Hippocampal formation (tissue), 2 donors: ENCODE measurements at places on chromosomes 16 and 17.

DNA sequence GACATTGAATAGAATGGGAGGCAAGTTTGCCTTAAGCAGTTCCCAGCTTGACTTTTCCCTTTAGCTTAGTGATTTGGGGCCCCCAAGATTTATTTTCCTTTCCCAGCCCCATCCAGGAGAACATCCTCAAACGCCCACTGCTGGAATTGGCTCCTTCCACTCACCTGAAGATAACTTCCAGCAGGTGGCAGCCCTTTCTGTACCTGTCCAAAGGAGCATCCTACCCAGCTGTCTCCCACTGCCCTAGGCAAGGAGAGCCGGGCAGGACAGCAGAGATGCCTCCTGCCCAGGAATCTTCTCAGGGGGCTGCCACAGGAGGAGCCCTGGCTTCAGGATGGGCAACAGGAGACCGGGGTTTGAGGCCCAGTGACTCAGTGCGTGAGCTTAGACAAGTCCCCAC lies 6.4 kb downstream of the CACNG5 start:
- no peak for DNase-seq

DNA sequence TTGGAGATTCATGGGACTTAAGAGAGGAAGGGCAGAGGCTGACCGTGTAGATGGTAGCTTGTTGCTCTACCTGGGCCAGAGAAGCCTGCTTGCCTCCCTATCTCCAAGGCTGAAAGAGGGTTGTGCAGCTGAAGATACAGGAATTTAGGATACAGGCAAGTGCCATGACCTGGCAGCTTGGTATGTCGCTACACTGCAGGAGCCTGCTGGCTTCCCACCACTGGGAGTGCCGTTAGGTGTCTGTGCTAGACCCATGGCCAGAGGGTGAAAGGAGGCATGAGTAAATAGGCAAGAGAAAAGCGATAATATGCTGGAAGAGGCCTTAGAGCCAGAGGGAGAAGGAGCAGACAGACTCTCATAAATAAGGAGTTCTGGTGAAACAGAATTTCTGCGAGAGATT lies 10.6 kb downstream of the NAA60 start:
- DNase-seq, result no peak

DNA sequence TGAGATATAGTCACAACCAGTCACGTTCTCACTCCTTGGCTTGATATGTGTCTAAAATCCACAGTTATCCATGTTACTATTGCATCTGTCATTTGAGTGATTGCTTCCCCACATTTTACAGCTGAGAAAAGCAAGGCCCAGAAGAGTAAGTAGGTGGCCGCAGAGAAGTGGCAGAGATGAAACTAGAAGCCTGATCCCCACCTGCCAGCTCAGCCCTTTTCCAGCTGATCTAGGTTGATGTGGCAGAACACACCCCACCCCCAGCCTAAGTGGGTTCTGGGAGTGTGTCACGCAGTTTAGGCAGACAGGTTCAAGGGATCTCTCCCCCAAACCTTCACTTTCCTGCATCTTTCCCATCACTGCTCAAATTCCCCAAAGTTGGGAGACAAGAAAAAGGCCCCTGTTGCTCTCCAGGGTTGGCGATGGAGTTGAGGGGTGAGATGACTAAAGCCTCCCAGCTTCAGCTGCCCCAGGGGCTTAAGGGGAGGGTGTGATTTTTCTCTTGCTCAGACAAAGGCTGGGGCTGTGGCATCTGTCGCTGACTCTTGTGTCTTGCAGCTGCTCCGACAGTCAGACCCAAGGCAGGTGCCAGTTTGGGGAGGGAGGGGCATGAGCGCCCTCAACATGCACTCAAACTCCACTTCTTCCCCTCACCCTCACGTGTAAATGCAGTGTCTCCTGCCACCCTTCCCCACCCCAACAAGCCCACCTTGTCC lies 48.9 kb upstream of the LHX1 start:
- DNase-seq, result no peak

DNA sequence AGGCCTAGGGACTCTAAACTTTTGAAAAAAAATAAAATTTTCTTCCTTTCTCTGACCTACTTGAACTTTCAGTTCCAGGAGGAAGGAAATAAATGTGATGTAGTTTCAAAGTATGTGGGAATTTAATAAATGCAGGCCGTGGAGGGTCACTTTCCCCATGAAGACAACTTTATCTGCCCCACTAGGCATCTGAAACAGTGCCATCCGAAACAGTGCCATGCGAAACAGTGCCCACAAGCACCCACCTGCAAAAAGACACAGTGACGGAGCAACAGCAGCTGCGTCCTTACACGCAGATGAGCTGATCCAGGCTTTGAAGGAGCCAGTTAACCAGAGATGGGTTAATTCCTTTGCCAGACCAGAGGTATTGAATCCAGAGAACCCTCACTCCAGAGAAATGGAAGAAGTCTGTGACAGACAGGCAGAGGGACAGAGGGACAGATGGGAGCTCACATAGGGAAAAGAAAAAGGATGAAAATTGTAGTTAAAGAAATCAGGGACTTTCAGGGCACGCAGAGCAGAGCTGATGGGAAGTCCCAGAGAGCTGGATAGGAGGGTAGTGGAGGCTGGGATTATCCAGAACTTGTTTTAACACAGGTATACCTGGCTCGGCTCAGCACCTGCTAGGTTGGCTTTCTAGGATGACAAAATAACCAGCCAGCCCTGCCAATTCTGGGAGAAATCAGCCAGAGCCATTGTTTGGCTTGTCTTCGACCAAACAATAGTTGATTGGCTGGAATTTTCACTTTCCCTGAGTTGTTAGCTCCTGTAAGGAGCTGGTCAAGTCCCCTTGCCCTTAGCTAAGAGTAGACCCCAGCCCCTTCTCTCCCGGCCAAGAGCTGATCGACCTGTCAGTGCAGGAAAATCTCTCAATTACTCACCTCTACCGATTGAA lies 17.1 kb upstream of the HOXB13 start:
- no peak for DNase-seq

- DNase-seq, result no peak
Measured at GRCh38 chr17:2062571-2063183, 7.8 kb downstream of the HIC1 start.

- no peak for DNase-seq
Measured at GRCh38 chr17:4229627-4230541, 33.9 kb downstream of the ANKFY1 start.

DNA sequence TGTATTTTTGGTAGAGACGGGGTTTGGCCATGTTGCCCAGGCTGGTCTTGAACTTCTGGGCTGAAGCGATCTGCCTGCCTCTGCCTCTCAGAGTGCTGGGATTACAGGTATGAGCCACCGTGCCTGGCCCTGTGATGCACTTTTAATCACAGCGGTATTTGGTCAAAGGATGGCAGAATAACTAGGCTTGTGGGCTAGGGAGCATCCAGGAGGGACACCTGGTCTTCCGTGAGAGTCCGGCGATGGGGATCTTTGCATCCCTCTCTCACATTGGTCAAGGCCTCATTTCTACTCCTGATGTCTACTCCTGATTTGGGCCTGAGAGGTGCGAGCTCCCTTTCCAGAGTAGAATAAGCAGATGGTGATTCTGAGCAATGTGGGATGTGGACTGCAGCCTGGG lies 257.9 kb upstream of the CACNG5 start:
- no peak for DNase-seq

GRCh38 chr17:37147301-37147812 lies 198.6 kb downstream of the AATF start:
- DNase-seq, result no peak

DNA sequence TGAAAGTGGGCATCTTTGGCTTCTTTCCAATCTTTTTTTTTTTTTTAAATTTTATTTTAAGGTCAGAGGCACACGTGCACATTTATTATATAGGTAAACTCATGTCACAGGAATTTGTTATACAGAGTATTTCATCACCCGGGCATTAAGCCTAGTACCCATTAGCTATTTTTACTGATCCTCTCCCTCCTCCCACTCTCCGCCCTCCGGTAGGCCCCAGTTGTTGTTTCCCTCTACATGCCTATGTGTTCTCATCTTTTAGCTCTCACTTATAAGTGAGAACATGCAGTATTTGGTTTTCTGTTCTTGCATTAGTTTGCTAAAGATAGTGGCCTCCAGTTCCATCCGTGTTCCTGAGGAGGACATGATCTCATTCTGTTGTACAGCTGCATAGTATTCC lies 108.5 kb downstream of the CYB561 start:
- no peak for DNase-seq

- DNase-seq, result no peak
Measured at GRCh38 chr16:67339453-67339852, 12.8 kb downstream of the LRRC36 start.
